ENCODE measurements at places on chromosomes 3 and 15.

DNA sequence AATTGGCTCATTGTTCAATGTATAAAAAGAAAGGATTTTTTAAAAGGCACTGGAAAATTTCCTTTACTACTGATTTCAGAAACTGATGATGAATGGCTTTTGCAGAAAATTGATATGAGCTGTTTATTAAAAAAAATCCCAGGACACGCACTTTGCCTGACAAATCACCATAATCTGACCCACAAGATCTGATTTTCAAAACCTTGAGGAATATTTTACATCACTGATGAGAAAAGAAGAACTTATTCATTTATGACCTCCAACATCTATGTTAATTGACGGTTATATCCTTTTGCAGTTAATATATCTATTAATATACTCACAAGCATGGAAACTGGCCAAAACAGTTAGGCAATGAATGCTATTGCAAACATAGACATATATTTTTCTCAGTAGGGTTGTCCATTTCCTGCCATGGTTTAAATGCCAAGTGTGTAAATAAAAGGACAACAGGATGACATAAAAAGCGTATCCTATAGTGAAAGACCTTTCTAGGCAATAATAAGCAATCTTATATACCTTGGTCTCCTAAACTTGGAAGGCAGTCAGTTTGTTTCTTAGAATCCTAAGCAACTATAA, 109.7 kb upstream of the SLC7A14 start:
- no peak for DNase-seq

DNA sequence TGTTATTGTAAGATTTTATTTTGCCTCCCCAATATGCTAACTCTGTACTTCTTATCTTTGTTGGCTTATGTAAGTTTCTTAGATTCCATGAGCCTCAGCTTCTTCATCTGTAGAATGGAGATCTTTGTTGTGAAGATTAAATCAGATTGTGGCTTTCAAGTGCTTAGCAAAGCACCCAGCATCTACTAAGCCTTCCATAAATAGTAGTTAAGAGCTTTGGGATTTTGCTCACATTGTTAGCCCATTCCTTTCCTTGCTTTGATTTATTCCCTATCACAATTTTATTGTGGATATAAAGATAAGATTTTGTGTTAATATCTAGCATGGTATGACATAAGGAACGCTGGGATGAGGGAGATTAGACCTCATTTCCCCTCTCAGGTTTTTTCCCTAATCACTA, 501.4 kb downstream of the PYDC2 start:
- no peak for DNase-seq

GRCh38 chr15:36961956-36962355, 138.4 kb downstream of the MEIS2 start:
- no peak for DNase-seq

GRCh38 chr3:38119821-38120692, 16.9 kb downstream of the ACAA1 start:
- no peak for DNase-seq

DNA sequence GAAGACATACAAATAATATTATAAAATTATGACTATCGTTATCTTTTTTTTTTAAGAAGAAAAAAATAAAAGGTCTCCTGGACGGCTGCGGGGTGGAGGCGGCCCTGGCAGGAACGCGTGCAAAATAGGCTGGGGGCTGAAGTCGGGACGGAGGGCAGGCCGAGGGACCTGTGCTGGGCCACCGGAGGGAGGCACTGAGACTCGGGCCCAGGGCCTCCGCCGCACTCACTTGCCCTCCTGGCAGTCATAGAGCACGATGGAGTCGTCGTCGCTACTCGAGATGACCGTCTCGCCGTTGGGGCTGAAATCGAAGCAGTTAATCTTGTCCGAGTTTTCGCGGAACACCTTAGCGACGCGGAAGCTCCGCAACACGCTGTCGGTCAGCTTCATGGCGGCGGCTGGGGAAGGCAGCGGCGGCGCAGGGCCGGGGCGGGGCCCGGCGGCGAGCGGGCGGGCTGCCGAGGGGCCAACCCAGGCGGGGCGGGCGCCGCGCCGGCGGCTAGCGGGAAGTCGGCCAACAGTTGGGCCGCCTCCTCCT, 408 bp downstream of the WDR82 start:
- peak; percentile 58 for DNase-seq

All from stimulated activated CD4-positive, alpha-beta T cell treated with anti-CD3 and anti-CD28 coated beads, Interleukin-4, amount 100 ng/mL, for 4 hours (primary cell).